ENCODE measurements at places on chromosomes 1 and 21. TPM values are rescaled to one million over a fixed set of nuclear protein-coding genes. Genes with fewer than 3 reads are reported as not detected.
A peak's percentile ranks its signal among the peaks of the same experiment; 100 is the strongest.

The ZNF593OS gene
- polyA plus RNA-seq = 1.9 TPM

GRCh38 chr1:48246727-48247126 lies 24.2 kb downstream of the SLC5A9 start:
- no peak for DNase-seq

The PODN gene
- polyA plus RNA-seq = 12.1 TPM

The BSND gene
- polyA plus RNA-seq = 0.13 TPM

The RPE65 gene
- polyA plus RNA-seq = 0.69 TPM

- DNase-seq = no peak
These were observed 87.9 kb downstream of the CDC14A start for GRCh38 chr1:100440075-100440809.

DNA sequence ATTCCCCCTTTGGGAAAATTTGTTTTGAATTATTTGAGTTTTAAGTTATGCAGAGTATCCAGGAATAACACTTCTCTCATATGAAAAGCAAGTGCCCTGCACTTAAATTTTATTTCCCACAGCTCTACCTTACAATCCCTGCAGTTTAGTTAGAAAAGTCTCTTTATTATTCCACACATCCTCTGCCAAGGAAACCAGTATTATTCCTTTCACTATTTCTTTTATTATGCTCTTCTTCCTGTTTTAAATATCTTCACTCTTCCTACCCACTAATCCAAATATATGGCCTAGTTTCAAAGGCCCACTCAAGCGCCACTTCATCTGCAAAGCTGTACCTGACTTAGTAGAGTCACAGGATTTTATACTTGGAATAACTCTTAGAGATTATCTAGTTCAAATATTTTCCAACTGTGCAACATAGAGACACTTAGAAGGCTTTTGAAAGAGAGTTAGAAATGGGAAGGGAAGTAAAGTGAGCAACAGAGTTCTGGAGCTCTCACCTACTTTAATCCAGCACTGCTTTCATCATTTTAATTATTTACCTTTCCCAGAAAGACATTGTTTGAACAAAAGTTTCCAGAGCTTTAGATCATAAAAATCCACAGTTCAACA lies 97.2 kb upstream of the LYPLAL1 start:
- peak; percentile 25 for DNase-seq

DNA sequence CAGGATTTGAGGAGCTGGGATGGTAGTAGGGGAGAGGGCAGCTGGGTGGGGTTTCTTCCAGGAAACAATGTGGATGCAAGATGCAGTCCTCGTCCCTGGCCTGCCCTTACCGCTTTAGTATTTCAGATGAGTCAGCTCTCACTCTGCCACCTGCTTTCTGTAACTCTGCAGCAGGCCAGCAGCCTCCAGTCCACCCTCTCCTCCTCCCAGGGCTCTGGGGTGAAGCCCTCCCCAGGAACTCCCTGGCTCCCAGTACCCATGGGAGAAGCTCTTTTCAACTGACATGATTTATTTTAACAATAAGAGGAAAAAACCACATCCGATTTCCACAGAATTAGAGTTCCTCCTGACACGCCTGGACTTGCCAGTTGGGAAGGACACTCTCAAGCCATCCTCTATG lies 39.0 kb upstream of the IL20 start:
- DNase-seq = no peak

The SOX13 gene
- polyA plus RNA-seq = 41.0 TPM

- DNase-seq = no peak
These were observed 3.8 kb downstream of the GJB3 start for GRCh38 chr1:34784751-34785221.

DNA sequence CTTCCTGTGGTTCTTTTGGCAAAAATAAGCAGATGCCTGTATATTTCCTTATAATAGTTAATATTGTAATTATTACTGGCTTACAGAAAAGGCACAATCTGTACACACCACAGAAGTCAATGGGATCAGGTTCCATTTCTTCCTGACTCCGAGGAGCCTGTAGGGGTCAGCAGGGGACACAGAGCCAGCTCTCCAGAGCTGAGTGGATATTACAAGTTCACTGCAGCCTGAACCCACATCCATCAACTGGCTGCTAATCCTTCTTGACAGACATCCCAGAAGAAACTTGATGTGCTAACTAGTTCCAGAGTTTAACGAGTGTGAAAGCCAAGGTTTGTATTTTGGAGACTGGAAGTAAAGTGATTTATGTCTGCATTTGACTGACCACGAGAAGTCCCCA lies 203.8 kb downstream of the LMX1A start:
- no peak for DNase-seq

- DNase-seq = no peak
These were observed 268.7 kb downstream of the CHRM3 start for GRCh38 chr1:239655023-239655422.

The MYCL gene
- polyA plus RNA-seq = 8.6 TPM

DNA sequence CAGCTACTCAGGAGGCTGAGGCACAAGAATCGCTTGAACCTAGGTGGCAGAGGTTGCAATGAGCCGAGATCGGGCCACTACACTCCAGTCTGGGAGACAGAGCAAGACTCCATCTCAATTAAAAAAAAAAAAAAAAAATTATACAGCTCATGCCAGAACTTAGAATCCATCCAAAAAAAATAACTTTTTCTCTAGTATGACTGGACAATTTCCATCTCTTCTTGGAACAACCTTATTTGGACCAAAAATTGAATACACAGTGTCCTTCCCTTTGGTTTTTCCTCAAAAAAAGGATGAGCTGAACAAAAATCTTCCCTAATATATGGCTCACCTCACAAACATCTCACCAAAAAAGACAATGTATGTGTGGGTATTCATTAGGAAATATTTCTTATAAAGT lies 73.7 kb downstream of the TOR3A start:
- no peak for DNase-seq

- DNase-seq = no peak
These were observed 104.1 kb downstream of the NEGR1 start for GRCh38 chr1:72178266-72178665.

DNA sequence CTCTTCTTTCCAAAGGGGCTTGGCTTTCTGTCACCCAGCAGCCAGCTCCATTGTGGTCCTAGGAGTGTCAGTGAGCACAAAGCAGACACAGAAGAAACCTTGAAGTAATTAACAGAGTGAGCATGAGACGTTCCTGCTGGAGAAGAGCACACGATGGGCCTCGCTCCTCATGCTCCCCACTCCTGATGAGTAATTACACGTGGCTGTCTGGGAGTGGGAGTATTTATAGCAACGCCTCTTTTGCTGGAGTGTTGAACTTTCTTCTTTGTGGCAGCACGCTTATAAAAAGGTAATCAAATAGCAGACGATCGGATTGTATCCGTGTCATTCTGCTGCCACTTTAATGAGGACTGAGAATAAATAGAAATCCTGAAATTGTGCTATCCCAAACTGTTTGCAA lies 185.8 kb downstream of the CAMTA1 start:
- DNase-seq = peak; percentile 23

- DNase-seq = no peak
These were observed 81.0 kb downstream of the HMGB4 start for GRCh38 chr1:33944846-33945245.

DNA sequence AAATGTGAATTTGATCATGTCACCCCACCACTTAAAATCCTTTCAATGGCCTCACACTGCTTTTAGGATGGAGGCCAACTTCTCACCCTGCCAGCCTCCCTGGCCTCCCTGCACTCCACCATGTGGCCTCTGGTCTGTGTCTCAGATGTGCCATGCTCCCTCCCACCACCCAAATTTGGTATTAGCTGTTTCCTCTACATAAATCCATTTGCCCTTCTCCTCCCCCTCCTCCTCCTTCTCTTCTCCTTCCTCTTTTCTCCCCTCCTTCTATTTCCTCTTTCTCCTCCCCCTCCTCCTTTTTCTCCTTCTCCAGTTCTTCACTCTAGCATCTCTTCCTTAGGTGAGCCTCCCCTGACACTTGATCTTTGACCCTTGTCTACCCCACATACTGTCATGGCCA lies 16.7 kb upstream of the GUCA2B start:
- no peak for DNase-seq

DNA sequence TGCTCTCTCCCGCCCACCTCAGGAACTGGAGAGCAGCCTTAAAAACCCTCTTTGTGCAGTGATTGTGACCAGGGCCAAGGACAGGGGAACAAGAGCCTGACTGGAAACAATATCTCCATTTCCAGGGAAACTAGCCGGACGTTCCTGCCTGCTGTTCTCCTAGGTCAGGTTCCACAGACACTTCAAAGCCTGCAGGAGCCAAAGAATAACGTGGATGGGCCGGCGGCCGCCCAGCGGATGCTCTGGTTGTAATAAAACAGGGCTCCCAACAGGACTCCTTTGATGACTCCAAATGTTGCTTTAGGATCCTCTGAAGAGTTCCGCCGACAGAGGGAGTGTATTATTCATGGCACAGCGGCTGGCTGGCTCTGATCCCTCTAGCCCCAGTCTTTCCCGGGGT lies 162.2 kb downstream of the PLXNA2 start:
- DNase-seq = no peak

DNA sequence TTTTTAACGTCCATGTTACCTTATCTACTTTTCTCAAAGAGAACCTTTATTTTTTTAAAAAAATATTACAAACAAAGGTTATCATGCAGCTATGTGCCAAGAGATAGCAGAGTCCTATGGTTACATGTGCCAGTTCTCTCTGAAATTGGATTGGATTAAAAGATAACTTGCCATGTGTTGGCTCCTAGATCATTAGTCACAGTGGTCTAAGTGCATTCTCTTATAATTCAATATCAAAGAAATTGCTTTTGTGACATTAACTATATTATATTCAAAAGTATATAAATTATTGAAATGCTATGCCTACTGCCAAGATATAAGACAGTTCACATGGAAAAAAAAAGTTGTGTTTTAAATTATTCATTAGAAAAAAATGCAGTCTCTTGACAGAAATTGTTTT lies 494.2 kb downstream of the NEGR1 start:
- no peak for DNase-seq

The TNN gene
- polyA plus RNA-seq = 2.3 TPM

- no peak for DNase-seq
These were observed 275.9 kb downstream of the LRRC40 start for GRCh38 chr1:69929308-69930057.

The ITLN2 gene
- not detected for polyA plus RNA-seq

The SORT1 gene
- 42.5 TPM for polyA plus RNA-seq

DNA sequence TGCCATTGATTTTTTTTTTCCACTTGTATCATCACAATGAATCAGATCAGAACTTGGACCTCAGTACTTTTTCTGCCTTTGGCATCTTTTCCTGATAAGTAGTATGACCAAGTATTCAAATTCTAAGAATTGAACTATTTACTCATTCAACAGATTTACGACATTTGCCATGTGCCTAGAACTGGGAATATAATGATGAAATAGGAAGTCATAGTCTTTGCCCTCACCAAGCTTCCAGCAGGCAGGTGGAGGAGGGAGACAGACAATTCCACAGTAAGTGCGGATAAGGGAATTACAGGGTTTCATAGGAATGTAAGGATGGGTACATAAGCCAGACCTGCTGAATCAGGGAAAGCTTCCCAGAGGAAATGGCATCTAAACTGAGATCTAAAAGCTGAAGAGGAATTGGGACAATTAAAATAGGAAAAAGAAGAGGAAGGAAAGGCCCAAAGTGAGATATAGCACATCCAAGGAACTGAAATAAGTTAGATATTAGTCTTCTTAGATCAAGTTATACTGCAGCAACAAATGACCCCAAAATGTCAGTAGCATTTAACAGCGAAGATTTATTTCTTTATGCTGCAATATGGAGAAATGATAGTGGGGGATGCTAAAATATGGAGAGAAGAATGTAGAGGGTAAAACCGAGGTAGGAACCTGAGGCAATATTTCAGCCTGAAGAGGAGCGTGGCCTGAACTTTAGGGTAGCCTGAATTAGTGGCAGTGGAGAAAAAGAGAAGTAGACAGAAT lies 5.3 kb upstream of the DDX59 start:
- no peak for DNase-seq

- DNase-seq = no peak
These were observed 940 bp upstream of the USF1 start for GRCh38 chr1:161046605-161047228.

- peak; percentile 78 for DNase-seq
These were observed 48.8 kb downstream of the ZBTB40 start for GRCh38 chr1:22500471-22500870.

DNA sequence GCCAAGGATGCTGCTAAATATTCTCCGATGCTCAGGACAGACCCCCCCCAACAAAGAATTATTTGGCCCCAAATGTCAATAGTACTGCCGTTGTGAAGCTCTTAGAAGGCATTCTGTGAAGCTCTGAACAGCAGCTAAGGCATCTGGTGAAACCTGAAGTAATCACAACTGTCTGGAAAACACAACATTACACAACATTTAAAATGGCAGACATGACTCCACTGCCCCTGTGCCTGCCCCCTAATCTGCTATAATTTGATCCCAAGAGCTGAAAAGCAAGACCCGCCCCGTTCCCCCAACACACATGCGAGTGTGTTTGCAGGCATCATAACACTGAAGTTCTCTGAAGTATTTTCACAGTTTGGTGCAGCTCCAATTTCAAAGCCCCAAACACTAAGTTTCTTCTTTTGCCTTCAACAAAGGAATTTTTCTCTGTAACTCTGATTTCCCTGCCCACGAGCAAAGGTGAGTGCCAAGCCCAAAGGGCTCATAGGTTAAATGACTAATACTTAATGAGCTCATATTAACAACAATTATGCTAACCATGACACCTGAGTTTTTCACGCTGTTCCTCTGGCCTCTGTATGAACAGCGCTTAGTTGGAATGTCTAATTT lies 129.2 kb downstream of the CLIC6 start:
- no peak for DNase-seq

DNA sequence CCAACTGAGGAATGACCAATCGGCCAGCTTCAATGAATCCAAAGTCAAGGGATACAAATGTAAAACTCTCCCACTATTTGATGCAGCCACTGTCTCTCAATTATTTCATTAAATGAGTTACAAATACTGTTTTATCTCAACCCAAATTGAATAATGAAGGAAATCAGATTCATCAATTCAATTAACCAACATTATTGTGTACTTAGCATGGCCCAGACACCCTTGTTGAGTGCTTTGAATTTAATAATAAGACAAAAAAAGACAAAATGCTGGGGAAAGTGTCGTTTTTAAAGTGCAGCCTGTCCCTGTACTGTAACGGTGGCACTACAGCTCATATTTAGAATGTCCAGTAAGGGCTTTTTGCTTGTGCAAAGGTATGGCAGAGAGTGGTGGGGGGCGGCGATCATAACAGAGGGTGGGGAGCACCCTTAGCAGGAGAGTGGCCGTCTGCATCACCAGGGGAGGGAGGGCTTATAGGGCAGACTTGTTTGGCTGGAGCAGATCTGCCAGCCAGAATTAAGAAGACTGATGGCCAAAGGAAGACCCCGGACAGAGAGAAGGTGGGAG lies 123.8 kb upstream of the GALNT2 start:
- DNase-seq = no peak

- no peak for DNase-seq
These were observed 36.7 kb downstream of the ZNF695 start for GRCh38 chr1:246971090-246971721.

- no peak for DNase-seq
These were observed 853.5 kb upstream of the TMPRSS15 start for GRCh38 chr21:19256934-19257660.

The PRAMEF5 gene
- polyA plus RNA-seq = not detected

- no peak for DNase-seq
These were observed 3.8 kb downstream of the MAP7D1 start for GRCh38 chr1:36159614-36160387.

The TRIM17 gene
- 2.3 TPM for polyA plus RNA-seq

Measured in right lung (tissue), 10 donors.